ENCODE measurements at places on chromosomes 5 and 9. TPM values are rescaled to one million over a fixed set of nuclear protein-coding genes. Genes with fewer than 3 reads are reported as not detected.

DNA sequence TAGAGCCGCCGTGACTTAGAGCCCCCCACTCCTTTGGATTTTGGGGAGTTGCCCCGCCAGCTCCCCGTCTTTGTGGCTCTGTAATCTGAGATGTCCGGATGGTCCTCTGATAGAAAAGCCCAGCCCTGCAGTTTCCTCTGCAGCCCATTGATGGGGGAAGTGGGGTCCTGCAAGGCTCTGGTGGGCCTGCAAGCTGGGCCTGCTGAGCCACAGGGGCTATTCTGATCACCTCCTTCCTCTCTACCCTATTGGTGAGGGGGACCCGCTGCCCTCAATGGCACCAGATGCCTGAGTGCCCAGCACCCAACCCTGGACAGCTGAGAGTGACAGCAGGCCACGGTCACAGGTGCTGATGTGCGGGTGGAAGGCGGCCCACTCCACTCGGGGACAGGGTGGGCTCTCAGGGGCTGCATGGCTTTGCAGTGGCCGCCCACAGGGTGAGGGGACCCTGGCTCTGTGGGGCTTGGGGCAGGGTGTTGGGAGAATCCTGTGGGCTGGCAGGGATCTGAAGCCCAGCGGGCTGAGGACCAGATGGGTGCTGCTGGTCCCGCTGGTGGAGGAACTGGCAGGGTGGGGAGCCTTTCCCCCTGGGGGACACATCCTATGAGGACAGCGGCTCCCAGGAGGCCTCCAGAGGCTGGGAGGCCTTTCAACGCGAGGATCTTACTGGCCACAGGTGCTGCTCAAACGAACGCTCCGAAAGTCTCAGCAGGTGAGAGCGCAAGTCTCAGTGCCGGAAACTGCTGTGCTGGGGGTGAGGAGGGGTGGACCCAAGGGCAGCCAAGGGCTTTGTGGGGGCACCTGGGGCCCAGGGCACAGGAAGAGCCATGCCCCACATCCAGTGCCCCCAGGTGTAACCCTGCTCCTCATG lies 30.0 kb upstream of the LPCAT1 start:
- no peak overlapping the region for H3K27ac ChIP-seq
- H3K36me3 ChIP-seq, result no peaks in the 10 kb centered on the region
- no peaks in the 10 kb centered on the region for H3K27me3 ChIP-seq
- H3K4me3 ChIP-seq, result no peak overlapping the region

DNA sequence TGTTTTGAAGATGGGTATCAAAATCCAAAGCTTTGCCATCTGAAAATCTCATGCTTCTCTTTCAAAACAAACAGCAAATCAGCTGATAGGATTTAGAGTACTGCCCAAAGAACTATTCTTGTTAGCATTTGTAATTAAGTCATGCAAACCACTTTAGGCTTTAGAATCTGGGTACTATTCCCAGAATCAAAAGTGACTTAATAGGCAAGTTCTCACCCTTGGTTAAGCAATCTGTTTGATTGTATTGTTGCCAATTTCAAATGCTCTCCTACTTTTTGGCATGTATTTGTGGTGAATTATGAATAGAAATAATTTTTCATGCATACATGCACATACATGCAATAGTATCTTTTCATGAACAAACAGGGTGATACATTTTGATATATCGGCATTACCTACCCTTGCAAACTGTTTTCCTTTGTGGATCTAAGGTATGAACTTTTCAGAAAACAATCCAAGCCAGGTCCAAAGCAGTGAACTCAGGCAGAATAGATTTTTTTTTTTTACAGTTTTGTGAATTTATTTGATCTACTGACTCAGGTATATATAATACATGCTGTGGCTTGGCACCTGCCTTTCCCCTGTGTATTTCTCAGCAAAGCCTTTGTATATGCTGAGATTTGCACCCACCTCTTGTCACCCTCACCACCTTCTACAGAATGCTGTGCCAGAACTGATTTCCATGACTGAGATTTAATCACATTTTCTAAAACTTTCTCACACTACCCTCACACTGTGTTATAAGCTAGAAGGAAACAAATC lies 9.0 kb downstream of the IL33 start:
- H3K4me3 ChIP-seq, result no peak overlapping the region
- no peak overlapping the region for H3K27ac ChIP-seq
- H3K27me3 ChIP-seq, result no peaks in the 10 kb centered on the region
- no peaks in the 10 kb centered on the region for H3K4me1 ChIP-seq

DNA sequence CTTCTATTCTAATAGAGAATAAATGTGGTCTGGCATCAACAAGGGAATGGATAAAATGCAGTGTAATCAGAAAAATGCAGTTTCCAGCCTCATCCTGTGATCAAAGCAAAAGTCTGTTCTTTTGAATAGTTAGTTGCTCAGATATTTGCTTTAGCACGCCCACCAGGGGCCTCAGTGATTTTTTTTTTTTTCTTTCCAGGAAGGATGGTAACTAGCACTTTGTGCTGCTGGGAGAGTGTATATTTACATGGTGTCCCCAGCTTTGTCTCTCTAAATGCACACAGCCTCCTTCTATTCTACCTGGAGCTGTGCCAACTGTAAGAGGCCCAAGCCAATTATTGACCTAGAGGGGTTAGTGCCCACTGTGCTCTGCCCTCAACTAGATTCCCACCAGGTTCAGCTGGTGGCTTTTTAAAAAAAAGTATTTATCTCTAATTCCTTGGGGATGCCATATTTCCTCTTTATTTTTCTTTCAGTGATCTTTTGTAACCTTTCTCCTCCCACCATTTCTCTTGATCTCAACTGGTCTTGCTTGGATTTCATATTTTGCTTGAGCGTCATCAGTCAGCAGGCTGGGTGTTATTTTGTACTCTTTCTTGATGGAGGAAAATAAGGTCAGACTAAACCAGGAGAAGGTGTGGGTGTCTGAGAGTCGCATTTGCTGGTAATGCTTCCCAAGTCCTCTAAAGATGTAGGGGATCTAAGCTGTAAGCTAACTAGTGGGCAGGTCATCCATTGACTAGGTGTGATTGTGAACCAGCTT lies 193.0 kb upstream of the C9orf72 start:
- no peaks in the 10 kb centered on the region for H3K27me3 ChIP-seq
- H3K4me1 ChIP-seq, result no peaks in the 10 kb centered on the region
- no peaks in the 10 kb centered on the region for H3K36me3 ChIP-seq
- H3K27ac ChIP-seq, result no peak overlapping the region
- no peak for DNase-seq
- no peak overlapping the region for H3K4me3 ChIP-seq

- H3K27me3 ChIP-seq, result no peaks in the 10 kb centered on the region
- no peak overlapping the region for H3K4me3 ChIP-seq
- DNase-seq, result no peak
- no peaks in the 10 kb centered on the region for H3K36me3 ChIP-seq
- no peak overlapping the region for H3K27ac ChIP-seq
- H3K4me1 ChIP-seq, result peaks cover 4% of the 10 kb centered on the region
Observed at GRCh38 chr9:92349771-92350739, 24.3 kb downstream of the CENPP start.

DNA sequence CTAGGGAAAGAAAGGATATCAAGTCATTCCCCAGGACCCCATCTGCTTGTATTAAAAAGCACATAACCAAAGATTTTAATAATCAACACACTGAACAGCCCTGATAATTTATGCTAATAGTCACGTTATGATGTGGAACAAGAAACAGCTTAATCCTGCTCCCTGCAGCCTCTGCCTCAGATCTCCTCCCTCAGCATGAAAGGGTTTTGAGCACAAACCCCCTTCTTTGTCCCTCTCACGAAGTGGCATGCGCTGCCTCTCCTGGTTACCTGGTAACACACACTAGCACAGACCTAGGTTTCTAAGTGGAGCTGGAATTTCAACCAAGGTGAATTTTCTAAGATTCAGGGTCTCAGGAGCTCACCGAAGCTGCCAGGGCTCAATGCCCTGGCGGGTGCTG lies 5.1 kb downstream of the IGFBPL1 start:
- no peaks in the 10 kb centered on the region for H3K27me3 ChIP-seq
- DNase-seq, result no peak
- H3K27ac ChIP-seq, result no peak overlapping the region
- H3K36me3 ChIP-seq, result no peaks in the 10 kb centered on the region
- H3K4me1 ChIP-seq, result no peaks in the 10 kb centered on the region

- no peak for DNase-seq
- no peaks in the 10 kb centered on the region for H3K36me3 ChIP-seq
- no peaks in the 10 kb centered on the region for H3K27me3 ChIP-seq
- no peak overlapping the region for H3K27ac ChIP-seq
Observed at GRCh38 chr5:493119-493701, 31.0 kb downstream of the SLC9A3 start.

DNA sequence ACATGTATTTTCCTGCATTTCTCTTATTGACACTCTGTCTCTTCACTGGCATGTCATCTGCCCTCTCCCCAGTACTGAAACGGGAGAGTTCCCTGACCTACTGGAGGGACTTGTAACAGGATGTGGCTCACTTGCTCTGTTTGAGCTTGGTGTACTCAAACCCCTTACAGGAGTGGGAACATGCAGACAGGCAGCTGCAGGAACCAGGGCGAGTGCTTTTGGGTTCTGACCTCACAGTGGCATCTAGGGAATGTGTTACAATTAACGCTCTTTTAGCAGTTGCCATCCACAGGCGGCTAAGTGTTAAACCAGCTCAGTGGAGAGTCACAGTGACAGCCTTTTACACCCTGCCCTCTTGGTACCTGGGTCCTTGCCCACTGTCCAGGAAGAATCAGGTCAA lies 300.3 kb upstream of the GRAMD2B start:
- H3K4me3 ChIP-seq, result no peak overlapping the region
- no peaks in the 10 kb centered on the region for H3K27me3 ChIP-seq
- no peaks in the 10 kb centered on the region for H3K36me3 ChIP-seq
- no peaks in the 10 kb centered on the region for H3K4me1 ChIP-seq

DNA sequence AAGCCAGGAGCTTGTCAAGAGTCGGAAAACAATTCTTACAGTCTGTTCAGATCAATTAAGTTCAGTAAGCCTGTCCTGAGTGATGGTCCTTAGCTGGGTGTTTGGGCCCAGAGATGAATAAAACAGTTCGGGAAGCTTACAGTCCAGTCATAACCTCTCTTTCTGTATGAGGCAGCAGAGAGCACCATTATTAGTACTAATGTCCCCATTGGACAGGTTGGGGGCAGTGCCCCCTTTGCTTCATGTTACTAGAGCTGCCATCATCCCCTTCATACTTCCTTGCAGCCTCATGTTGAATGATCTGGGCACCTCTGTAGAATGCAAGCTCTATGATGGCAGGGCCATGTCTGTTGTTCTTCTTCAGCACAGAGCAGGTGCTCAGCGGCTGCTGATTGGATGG lies 9.8 kb downstream of the DOCK2 start:
- DNase-seq, result no peak
- H3K27me3 ChIP-seq, result no peaks in the 10 kb centered on the region
- no peak overlapping the region for H3K4me3 ChIP-seq
- no peaks in the 10 kb centered on the region for H3K36me3 ChIP-seq

GRCh38 chr9:128818099-128818838 lies at the start of gene ENDOG:
ENDOG (plus strand) TSS chr9:128818500; CDS start chr9:128818685, 185 bp downstream.
- H3K4me1 ChIP-seq, result peaks cover 2% of the 10 kb centered on the region
- peak; percentile 97 for DNase-seq
- H3K36me3 ChIP-seq, result no peaks in the 10 kb centered on the region
- H3K27ac ChIP-seq, result peak within 1 kb of the TSS; percentile 75
- peak within 1 kb of the TSS; percentile 68 for H3K4me3 ChIP-seq

GRCh38 chr9:131635892-131636291 lies 90.6 kb downstream of the PRRT1B start:
- no peak overlapping the region for H3K4me3 ChIP-seq
- DNase-seq, result no peak
- peaks cover 5% of the 10 kb centered on the region for H3K4me1 ChIP-seq
- no peaks in the 10 kb centered on the region for H3K36me3 ChIP-seq
- peak overlapping the region; percentile 34 for H3K27ac ChIP-seq

GRCh38 chr9:79663878-79664277 lies 92.1 kb downstream of the TLE4 start:
- no peak overlapping the region for H3K27ac ChIP-seq
- no peaks in the 10 kb centered on the region for H3K27me3 ChIP-seq
- no peak overlapping the region for H3K4me3 ChIP-seq
- DNase-seq, result no peak
- H3K4me1 ChIP-seq, result peaks cover 20% of the 10 kb centered on the region
- no peaks in the 10 kb centered on the region for H3K36me3 ChIP-seq

- no peak for DNase-seq
- no peaks in the 10 kb centered on the region for H3K36me3 ChIP-seq
- H3K4me1 ChIP-seq, result no peaks in the 10 kb centered on the region
- no peak overlapping the region for H3K4me3 ChIP-seq
- no peaks in the 10 kb centered on the region for H3K27me3 ChIP-seq
- no peak overlapping the region for H3K27ac ChIP-seq
Observed at GRCh38 chr5:77958642-77959330, 182.6 kb upstream of the TBCA start.

DNA sequence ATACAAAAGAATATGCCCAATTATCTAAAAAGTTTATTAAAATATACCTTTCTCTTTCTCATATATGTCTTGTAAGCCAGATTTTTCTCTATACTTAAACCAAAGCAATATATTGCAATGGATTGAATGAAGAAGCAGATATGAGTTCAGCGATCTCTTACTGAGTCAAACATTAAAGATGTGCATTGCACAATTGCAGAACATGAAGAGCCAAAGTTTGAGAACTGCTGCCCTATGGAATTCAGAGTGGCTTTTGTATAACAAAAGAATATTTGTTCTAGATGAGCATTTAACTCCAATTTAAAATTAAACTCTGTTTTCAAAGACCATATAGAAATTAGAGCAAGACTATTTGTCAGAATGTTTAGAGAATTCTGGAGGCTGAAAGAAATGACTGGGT lies 519.0 kb upstream of the DAB2 start:
- no peaks in the 10 kb centered on the region for H3K27me3 ChIP-seq
- H3K4me1 ChIP-seq, result no peaks in the 10 kb centered on the region
- H3K4me3 ChIP-seq, result no peak overlapping the region
- no peak overlapping the region for H3K27ac ChIP-seq
- DNase-seq, result no peak
- H3K36me3 ChIP-seq, result no peaks in the 10 kb centered on the region

- no peak overlapping the region for H3K4me3 ChIP-seq
- no peak overlapping the region for H3K27ac ChIP-seq
- H3K4me1 ChIP-seq, result no peaks in the 10 kb centered on the region
- DNase-seq, result no peak
- no peaks in the 10 kb centered on the region for H3K27me3 ChIP-seq
Observed at GRCh38 chr5:61020415-61020814, 75.4 kb downstream of the NDUFAF2 start.

DNA sequence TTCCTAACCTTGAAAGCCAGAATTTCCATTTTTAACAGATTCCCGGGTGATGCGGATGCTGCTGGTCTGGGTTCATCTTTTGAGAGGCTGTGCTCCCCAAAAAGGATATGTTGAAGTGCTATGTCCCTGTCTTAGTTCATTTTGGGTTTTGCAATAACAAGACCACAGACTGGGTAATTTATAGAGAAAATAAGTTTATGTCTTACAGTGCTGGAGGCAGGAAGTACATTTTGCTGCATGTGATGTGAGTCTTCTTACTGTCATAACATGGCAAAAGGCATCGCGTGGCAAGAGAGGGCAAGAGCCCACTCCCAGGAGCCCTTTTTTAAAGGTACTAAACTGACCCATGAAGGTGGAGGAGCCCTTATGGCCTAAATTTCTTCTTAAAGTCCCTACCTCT lies 114.1 kb downstream of the DAPK1 start:
- H3K36me3 ChIP-seq, result no peaks in the 10 kb centered on the region
- no peak for DNase-seq
- no peaks in the 10 kb centered on the region for H3K27me3 ChIP-seq
- peaks cover 15% of the 10 kb centered on the region for H3K4me1 ChIP-seq

Gene TRPM6
- 0.11 TPM for total RNA-seq

Gene OTP
- not detected for total RNA-seq

Gene OR1Q1
- not detected for total RNA-seq

Gene ANKRD55
- total RNA-seq, result not detected

Gene IL11RA
- total RNA-seq, result 54.3 TPM

Gene ACSL6
- 0.34 TPM for total RNA-seq

Gene PRRT1B
- not detected for total RNA-seq

Gene RALGPS1
- total RNA-seq, result 7.1 TPM

Gene SPRY4
- total RNA-seq, result 9.4 TPM

All from ovary (tissue), 10 donors.